ENCODE measurements at places on chromosomes 3 and 15. TPM values are rescaled to one million over a fixed set of nuclear protein-coding genes. Genes with fewer than 3 reads are reported as not detected.

DNA sequence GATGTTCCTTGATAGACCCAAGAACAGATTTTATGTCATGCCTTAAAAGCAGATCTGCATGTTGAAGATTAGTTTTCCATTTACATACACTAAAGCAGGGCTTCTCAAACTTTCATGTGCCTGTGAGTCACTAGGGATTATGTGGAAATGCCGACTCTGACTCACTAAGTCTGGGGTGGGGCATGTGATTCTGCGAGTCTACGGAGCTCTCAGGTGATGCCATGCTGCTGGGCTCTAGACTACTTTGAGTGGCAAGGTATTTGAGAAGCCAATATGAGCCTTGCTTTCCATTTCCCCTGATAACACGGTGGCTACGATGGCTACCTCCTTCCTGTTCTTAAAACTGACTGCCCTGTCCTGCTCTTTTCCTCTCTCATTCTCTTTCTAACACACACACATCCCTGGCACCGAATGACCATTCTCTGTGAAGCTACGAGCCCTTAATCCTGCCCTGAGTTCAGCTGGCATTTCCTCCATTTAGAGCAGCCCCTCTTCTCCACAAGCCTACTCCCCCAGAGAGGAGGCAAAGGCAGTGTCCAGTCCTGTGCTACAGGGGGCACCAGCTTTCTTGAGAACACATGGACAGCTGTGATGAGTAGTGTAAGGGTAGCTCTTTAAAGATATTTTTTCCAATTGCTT is 39.7 kb upstream of the PYGO1 start:
- peak; percentile 90 for DNase-seq

- DNase-seq: no peak
Observed at GRCh38 chr3:129657261-129658046, 51.0 kb upstream of the PLXND1 start.

GRCh38 chr15:26516102-26516980 is 256.5 kb downstream of the GABRB3 start:
- DNase-seq: no peak

GRCh38 chr3:176807938-176808337 is 389.3 kb downstream of the TBL1XR1 start:
- DNase-seq: no peak

DNA sequence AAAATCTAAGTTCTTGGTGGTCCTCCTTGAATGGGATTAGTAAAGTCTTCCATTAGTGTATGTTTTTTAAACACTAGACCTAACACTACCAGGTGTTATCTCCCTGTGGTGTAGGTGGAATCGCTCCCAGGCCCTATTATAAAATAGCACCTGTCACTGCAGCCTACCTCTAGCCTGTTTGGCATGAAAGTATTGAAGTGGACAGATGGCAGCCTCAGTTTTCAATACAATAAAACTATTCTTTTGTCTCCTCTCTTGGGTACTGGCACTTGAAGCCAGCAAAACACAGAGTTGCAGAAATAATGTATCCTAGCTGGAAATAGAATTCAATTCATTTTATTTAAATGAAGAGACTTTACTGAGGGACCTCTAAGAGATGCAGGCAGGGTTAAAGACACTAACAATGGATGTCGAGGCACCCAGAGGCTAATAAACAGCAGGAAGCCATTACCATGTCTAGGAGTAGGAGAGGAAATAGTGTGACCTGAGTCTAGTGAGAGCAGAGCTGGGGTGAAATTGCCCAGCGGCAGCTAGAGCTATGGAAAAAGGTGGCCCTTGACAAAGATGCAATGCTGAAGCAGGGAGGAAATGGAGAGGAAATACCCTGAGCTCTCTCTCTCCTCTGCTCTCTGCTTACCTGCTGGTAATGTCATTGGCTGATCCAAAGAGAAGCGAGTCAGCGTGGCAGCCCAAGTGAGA is 49.1 kb upstream of the TMEM158 start:
- DNase-seq: no peak

DNA sequence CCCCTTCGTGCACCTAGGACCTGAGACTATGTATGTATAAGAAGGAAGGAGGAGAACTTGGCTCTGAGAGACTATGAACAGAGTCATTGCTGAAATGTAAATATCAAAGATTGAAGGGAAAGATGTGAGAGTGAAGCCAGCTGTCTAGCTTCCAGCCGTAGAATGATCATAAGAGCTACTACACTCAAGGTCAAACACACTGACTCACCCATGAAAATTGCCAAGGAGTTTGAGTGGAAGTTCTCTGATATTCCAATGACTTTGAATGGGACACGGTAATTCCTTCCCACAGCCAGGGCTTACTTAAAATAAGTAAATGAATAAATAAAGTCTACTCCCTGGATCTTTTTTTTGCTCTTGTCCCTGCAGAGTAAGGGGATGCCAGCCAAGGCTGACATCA is 398.9 kb upstream of the TPRG1 start:
- no peak for DNase-seq

DNA sequence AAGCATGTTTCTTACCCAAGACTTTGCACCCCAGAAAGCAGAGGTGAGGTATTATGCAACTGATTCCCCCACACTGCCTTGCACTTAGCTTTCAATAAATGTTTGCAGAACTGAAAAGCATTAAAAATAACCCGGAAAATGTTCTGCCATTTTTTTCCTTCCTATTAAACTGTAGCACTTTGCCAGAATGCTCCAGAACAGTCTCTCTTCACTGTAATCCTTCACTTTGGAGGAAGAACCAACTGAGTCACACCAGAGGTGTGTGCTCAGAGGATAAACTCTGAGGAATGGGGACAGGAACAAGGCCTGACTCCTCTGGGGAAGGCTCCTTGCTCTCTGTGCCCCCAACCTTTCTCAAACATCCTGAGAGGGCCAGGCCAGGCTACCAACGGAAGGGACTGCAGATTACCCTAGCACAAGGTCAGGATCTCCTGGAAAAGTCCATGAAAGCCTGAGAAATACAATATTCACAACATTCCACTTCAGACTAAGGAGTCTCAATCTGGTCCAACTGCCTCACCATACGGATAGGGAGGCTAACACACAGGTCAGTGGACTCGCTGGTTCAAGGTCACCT is 19.0 kb downstream of the ANP32A start:
- no peak for DNase-seq

DNA sequence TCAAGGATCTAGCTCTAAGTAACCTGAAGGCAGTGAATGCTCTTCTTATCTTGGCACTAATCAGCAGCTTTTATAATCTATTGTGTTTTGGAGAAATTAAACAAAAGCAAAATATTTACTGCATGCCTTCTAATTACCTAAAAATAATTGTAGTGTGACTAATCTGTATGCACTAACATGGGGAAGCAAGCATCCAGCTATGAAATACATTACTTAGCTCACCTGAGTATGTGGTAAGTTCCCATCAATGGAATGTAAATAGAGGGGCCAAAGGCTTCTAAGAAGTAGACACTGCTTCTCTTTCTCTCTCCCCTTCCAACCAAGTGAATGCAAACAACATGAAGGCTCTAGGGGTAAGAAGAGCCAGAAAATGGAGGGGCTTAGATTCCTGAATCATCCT is 165.6 kb downstream of the STAG1 start:
- DNase-seq: no peak

DNA sequence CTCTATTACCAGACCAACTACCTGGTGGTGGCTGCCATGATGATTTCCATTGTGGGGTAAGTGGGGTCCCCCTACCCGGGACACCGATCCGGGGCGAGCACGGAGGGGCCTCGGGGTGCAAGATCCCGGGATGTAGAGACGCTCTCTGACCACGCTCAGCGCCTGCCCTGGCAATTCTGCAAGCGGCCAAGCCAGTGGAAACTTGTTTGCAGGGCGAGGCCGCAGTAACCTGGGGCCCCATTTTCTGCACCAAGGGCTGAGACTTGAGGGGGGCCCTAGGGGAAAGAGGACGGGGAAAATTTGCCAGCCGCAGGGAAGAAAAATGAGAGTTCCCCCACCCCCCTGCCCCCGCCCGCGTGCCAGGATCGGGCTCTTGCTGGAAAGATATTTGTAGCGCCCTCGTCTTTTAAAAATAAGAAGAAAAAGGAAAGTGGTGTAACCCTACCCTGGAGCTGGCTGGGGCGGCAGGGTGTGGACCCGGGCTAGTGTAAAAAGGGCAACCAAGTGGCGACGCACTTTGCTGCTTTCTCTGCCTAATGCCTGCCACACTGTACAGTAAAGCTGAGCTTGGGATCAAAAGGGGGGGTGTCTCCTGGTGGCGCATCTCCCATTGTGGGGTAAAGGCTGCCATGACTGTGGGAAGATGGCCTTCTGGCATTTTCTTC is 563 bp downstream of the ARL6IP5 start:
- DNase-seq: no peak

- DNase-seq: no peak
Observed at GRCh38 chr3:26699553-26699952, 77.0 kb downstream of the LRRC3B start.

GRCh38 chr15:89370120-89370977 is 35.7 kb upstream of the POLG start:
- no peak for DNase-seq

DNA sequence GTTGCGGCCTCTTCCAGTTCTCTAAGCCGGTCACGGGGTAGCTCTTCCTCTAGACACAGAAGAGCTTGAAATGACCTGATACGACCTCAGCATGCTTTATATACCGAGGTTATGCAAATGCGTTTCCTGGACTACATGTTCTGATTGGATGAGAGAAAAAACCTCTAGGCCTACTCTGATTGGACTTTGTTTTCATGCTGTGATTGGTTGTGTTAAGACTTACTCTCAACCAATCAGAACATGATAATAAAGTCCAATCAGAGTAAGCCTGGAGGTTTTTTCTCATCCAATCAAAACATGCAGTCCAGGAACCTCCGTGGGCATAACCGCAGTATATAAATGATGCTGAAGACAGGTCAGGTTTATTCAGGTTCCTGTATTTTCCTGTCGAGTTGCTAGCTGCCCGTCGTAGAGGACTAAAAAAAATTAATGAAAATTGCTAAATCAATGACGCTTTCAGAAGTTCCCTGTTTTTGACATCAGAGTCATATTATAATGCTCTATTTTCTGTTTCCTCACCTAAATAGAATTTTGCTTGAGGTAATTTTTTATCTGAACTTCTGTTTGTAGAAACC is 177.4 kb downstream of the POTEB3 start:
- peak; percentile 84 for DNase-seq

GRCh38 chr3:148128136-148128535 is 569.6 kb upstream of the AGTR1 start:
- DNase-seq: no peak

DNA sequence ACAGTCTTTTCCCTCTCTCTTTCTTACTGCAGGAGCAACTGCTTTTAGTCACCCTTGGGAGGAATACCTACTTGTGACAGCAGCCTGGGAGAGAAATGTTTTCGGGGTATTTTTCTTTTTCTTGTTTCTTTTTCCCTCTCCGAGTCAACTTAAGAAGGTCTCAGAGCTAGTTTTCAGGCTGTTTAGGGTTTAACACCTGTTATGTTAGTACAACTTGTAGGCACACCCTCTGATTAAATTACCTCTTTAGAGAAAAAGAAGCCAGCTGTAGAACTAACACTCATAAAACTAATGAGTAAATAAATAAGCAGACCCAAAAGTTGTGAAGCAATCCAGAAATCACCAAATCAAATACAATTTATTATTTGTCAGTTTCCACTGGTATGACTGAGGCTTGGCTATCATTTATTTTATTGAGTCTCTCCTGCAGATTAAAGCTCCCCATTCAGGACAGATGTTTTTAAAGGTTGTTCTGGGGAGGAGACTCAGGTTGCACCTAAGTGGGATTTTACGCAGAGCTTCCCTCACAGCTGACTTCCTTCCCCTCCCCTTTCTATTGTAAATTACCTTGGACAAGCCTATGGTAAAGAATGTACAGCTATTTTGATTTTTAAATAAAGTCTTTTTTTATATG is 112.5 kb downstream of the FOXB1 start:
- no peak for DNase-seq

The KIF15 gene
- total RNA-seq: 15.7 TPM

The PLCL2 gene
- 5.8 TPM for total RNA-seq

The TPRG1 gene
- total RNA-seq: 0.35 TPM

The ESYT3 gene
- 0.17 TPM for total RNA-seq

The ZNF860 gene
- total RNA-seq: 0.04 TPM

The IGSF10 gene
- under 0.01 TPM for total RNA-seq

The TM4SF1 gene
- total RNA-seq: 152 TPM

The IL12A gene
- total RNA-seq: 2.1 TPM

The SH3BP5 gene
- 11.7 TPM for total RNA-seq

The AMT gene
- total RNA-seq: not detected

Data from H4 (cell line).